CD4-positive, alpha-beta T cell treated with Interleukin-2 at 100 ng/mL for 4 hours (primary cell): ENCODE measurements at places on chromosomes 12 and 14.

DNA sequence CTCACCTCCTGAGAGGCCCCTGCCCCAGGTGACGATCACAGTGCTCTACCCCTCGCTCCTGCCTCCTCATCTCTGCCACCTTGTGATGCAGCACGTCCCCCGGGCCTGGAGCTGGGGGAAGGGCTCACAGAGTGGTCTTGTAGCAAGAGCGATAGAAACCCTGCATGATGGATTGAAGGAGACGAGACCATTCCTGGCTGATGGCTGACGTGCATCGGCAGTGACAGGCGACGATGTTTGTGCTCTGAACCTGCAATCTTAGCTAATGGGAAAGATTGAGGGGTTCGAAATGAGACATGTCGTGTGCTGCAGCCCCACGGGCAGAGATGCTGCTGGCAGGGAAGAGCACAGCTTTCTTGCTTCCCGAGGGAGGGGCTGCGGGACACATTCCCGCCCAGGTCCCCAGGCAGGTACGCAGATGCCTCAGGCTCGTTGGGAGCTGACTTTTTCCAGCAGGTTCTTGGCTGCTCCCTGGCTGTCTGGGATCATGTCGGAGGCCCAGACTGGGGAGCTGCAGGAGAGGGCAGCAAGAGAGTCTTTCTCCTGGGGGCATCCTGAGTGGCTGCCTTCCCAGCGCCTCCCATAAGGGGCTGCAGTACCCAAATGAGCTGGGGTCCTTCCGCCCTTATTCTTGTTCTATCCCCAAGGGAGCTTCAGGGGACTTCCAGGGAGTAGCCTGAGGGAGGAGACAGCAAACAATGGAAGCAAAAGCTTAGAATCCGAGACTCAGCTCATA, 38.7 kb upstream of the GPATCH2L start:
- DNase-seq = no peak

DNA sequence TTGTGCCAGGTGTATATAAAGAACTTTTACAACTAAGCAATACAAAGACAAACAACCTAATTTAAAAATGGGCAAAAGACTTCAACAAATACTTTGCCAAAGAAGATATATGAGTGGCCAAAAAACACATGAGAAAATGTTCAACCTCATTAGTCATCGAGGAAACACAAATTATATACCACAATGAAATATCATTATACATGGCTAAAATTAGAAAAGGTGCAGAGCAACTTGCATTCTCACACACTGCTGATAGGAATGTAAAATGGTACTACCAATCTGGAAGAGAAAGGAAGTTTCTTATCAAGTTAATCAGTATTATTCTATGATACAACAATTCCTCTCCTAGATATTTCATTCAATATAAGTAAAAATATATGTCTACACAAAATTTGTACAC, 131.6 kb upstream of the FRMD6 start:
- DNase-seq = no peak

DNA sequence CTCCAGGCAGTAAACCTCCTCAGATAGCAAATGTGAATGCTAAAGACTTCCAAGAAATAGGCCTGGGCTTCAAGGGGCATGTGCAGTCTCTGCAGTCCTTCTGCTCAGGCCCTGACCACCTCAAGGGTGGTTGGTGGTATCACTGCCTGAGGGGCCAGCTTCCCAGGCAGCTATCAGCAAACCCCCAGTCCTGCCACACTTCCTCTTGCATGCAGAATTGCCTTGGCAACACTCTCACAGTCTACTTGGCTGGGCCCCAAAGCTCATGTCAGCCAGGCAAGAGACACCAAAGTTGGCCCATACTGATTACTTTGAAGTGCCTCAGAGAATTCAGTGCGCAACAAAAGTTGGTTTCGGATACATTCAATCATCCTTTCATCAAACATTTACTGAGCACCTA, 3.5 kb upstream of the ASB8 start:
- DNase-seq = no peak

- no peak for DNase-seq
Observed at GRCh38 chr14:76638841-76639240, 122.4 kb upstream of the VASH1 start.

GRCh38 chr14:33232031-33232430, 293.4 kb downstream of the NPAS3 start:
- DNase-seq = no peak

DNA sequence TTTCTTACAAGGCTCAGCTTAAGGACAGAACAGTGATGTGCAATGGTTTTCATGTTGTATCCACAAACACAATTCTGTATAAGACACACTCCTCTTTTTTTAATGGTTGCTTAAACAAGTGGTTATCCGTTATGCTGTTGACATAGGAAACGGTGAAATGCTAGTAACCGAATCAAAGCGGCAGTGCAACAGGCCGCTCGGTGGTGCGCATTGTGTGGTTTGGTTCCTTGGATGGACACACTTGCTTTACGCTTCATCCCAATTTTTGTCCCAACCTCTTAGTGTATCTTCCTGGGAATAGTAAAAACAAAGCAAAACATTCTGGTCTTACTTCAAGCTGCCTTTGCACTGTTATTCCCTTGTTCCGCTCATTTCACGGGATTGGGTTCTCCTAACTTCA, 650 bp upstream of the PTGER2 start:
- DNase-seq = no peak

DNA sequence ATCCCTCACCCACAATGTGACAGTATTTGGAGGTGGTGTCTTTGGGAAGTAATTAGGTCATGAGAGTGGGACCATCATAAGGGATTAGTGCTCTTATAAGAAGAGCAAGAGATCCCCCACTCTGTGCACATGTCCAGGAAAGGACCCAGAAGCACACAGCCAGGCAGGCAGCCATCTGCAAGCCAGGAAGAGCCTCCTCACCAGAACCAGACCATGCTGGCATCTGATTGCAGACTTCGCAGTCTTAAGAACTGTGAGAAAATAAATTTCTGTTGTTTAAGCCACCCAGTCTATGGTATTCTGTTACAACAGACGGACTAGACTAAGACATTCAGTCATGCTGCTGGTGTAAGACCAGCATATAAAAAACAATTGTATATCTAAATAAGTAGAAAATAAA, 69.8 kb downstream of the EFCAB11 start:
- DNase-seq = no peak

DNA sequence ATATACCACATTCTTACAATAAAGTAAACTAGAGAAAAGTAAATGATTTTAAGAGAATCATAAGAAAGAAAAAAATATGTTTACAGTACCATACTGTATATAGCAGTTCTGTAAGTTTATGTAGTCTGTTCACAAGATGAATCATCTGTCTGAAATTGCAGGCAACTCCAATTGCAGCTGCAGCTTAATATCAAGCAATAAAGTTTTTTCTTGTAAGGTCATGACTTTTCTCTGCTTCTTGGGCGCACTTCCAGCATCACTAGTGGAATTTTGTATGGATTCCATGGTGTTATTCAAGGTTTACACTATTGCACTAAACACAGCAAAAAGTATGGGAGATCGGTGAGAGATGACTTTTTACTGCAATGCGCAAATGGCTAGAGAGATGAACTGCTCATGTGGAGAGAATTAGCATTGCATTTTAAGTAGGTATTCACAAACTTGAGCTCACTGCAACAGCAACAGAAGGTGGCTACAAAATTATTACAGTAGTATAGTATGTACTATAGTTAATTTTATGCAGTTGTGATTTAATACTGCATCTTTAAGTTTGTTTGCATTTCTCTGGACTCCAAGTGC, 445.4 kb upstream of the OR4E1 start:
- no peak for DNase-seq

DNA sequence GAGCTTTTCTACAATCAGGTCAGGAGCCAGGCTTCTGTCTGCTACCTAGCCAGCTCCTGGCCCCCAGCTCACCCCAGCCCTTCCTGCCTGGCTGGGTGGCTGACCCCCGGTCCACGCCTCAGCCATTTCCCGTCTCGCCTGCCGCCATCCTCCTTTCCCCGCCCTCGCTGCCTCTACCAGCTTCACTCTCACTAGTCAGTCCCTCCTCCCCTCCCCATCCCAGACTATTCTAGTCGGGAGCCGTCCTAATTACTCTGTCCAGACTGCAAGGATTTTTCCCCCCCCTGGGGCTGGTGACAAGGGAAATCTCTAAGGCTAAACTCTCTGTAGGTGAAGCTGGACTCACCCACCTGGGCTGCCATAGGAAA, 825 bp downstream of the DHH start:
- DNase-seq = no peak

GRCh38 chr14:102878970-102879460, 43.4 kb upstream of the AMN start:
- DNase-seq = no peak

- DNase-seq = no peak
Observed at GRCh38 chr14:96078625-96079016, 39.5 kb downstream of the C14orf132 start.

GRCh38 chr14:104202259-104203070, 64.1 kb downstream of the KIF26A start:
- no peak for DNase-seq

DNA sequence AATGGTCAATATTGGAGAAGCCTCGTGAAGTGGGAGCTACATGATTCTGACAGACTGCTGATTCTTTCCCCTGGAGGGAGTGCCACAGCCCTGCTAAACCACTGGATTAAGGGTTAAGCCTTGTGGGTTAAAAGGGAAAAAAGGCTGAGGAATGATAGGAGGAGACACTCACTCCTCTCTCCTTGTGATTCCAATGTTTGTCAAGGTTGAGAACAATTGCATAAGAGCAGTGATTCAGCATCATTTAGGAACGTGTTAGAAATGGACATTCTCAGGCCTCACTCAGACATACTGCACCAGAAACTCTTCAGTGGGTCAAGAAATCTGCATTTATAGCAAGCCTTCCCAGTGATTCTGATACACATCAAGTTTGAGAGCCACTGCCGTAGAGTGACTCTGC, 87.8 kb upstream of the GZMB start:
- DNase-seq = no peak

DNA sequence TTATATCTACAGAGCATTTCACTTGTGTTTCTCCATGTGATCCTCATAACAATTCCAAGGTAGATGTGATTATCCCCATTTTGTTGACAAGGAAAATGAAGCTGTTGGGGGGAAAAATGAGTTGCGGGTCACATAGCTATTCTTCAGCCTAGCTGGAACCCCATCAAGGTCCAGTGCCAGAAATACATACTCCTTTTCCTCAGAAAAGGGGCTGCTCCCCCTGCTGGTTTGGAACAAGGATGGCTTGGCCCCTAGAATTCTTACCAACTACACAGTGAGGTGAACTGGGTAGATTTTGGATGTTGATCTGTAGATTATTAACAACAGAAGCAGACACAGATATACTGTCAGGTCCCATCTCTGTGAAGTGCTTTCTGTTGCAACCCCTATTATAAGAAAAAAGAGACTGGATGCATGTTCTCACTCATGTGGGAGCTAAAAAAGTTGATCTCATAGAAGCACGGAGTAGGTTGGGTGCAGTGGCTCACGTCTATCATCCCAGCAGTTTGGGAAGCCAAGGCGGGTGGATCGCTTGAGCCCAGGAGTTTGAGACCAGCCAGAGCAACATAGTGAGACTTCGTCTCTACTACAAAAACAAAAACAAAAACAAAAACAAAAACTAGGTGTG, 8.9 kb downstream of the IKZF4 start:
- DNase-seq = peak; percentile 61

- no peak for DNase-seq
Observed at GRCh38 chr12:102484017-102484416, 3.7 kb upstream of the IGF1 start.

DNA sequence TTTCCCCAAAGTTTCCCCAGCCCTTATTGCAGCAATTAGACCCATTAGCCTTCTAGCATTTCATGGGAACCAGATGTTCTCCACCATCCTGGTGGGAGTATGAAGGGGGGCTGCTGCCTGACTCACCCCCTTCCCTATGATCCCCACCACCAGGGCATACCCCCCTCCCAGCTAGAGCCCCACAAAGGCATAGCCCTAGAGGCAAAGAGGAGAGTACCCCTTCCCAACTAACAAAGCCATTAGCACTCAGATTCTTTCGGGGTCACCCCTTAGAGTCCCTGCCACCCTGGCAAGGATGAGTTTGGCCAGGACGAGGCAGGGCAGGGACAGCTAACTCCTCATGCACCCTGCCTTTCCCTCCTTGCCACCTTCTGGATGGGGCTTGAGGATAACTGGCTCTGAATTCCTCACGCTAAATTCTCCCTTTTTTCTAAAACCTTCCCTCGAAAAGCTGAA, 9.2 kb downstream of the RARG start:
- DNase-seq = no peak

DNA sequence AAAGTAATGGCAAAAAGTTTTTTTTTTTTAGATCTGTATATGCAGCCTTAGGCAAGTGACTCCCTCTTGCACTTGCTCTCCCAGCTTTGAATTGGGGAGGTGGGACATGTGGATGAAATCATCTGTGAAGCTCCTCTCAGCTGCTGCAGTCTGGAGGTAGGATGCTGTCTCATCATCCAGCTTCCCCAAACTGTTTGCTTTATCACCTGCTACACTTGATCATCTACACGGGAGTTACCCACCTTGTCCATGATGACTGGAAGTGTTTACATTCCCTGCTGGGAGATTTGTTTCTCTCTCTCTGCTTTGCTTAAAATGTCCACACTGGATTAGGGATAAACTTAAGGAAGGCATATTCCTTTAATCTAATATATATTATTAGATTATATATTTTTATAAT, 8.5 kb upstream of the FGF23 start:
- DNase-seq = no peak

- DNase-seq = no peak
Observed at GRCh38 chr14:56243110-56243509, 124.9 kb downstream of the PELI2 start.

GRCh38 chr12:130589540-130590317, 126.4 kb downstream of the RIMBP2 start:
- no peak for DNase-seq

- no peak for DNase-seq
Observed at GRCh38 chr14:21038441-21039422, 3.4 kb upstream of the RNASE7 start.

- no peak for DNase-seq
Observed at GRCh38 chr12:117900561-117900960, 68.2 kb downstream of the KSR2 start.

DNA sequence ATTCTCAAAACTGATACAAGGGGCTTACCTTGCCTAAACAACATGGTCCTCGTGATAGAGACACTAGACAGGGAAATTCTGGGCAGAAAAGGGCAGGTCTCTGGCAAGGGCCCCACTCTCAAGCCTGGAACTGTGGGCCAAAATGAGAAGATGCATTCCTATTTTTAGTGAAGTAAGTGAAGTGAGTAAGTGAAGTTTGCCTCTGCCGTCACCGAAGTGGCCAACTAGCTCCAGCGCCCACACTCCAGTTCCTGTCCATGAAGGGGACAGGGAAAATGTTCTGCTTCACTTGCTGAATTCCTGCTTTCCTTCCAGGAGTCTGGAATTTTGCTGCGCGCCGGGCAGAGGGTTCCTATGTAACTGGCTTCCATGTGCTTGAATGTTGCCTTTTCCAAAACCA, 1035.6 kb upstream of the TMEM132C start:
- no peak for DNase-seq

DNA sequence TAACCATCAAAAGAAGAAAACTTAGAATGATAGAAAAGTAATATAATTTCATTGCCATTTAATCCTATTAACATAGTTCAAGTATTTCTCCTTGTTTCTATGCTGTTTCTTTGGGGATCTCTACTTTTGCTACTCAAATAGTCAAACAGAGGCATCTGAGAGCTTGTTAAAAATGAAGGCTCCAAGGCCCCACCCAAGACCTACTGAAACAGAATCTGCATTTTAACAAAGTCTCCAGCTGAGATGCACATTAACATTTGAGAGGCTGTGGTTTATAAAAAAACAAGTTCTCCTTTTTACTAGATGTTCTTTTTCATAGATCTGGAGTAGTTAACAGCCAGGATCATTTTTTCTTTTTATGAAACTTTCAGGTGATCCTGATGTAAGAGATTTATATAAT, 31.8 kb downstream of the PPFIA2 start:
- DNase-seq = no peak

GRCh38 chr14:26974965-26975364, 377.1 kb upstream of the NOVA1 start:
- no peak for DNase-seq
